Esophagus squamous epithelium (tissue), 5 donors: ENCODE measurements at places on chromosomes 7 and 10. TPM values are rescaled to one million over a fixed set of nuclear protein-coding genes. Genes with fewer than 3 reads are reported as not detected.

- no peaks in the 10 kb centered on the region for H3K36me3 ChIP-seq
- peak overlapping the region; percentile 33 for H3K27ac ChIP-seq
- no peak for DNase-seq
- peaks cover 28% of the 10 kb centered on the region for H3K4me1 ChIP-seq
- no peak overlapping the region for H3K4me3 ChIP-seq
Observed at GRCh38 chr10:58781873-58782488, 269.3 kb downstream of the BICC1 start.

DNA sequence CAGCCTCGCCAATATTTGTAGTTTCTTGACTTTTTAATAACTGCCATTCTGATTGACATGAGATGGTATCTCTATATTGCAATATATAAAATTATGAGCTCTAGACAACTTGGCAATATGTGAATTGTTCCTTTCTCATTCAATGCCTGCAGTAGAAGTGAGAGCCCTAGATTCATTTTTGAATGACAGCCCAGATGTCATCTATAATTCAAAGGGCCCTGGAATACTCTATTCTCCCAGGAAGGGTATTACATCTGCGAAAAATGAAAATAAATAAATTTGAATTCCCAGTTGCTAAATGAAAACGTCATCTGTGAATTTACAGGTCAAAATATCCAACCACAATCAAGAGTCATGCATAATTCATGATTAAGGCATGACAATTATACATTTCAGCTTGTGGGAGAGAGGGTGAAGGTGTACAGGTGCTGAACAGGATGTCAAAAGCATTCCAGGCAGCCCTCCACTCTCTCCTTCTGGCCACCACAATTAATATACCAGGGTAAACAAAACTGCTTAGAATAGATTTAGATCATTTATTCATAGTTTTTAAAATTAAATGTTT, 1147.3 kb downstream of the XPNPEP1 start:
- no peaks in the 10 kb centered on the region for H3K27me3 ChIP-seq
- no peak overlapping the region for H3K4me3 ChIP-seq
- H3K27ac ChIP-seq, result no peak overlapping the region
- H3K36me3 ChIP-seq, result no peaks in the 10 kb centered on the region
- no peak for DNase-seq
- no peaks in the 10 kb centered on the region for H3K4me1 ChIP-seq

GRCh38 chr7:6016653-6016966, 7.5 kb downstream of the AIMP2 start:
- peak overlapping the region; percentile 91 for H3K27ac ChIP-seq
- H3K36me3 ChIP-seq, result peaks cover 10% of the 10 kb centered on the region
- H3K4me3 ChIP-seq, result no peak overlapping the region

- H3K36me3 ChIP-seq, result peaks cover 18% of the 10 kb centered on the region
- H3K27me3 ChIP-seq, result no peaks in the 10 kb centered on the region
- peaks cover 11% of the 10 kb centered on the region for H3K4me1 ChIP-seq
- peak overlapping the region; percentile 86 for H3K27ac ChIP-seq
- DNase-seq, result no peak
- peak overlapping the region; percentile 4 for H3K4me3 ChIP-seq
Observed at GRCh38 chr10:61942604-61943461, 41.3 kb downstream of the ARID5B start.

The NKX2-3 gene
- total RNA-seq, result 0.40 TPM

GRCh38 chr10:62005687-62006086, 104.2 kb downstream of the ARID5B start:
- DNase-seq, result no peak
- H3K27me3 ChIP-seq, result no peaks in the 10 kb centered on the region
- H3K4me3 ChIP-seq, result no peak overlapping the region

DNA sequence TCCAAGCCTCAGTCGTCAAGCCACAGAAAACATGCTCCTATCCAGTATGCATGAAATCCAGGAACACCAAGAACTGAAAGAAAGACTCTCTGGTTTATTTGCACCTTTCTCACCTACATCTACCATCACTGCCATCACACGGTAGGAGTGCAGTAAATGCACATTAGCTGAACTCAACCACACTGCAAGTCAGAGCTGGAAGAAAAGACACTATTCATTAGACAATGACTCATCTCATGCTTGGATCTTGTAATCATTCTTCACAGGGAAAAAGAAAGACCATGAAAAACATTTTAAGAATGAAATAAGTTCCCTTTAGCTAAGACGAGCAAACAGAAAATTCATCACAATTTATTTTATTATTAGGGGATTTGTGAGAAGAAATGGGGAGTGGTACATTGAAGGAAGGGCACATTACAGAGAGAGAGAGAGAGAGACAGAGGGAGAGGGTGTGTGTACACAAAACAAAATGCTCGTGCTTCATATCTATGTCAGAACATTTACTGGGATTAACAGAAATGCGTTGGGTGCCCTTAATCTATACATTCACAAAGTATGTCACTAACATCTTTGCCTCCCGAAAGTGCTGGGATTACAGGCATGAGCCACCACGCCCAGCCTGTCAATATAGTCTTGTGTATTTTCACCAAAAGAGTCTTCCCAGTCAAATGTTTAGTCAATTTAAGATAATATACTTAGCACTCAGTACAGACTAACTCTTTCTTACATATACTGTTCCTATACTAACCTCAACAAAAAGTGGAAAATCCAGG, 324.9 kb downstream of the PARD3 start:
- H3K27me3 ChIP-seq, result no peaks in the 10 kb centered on the region
- no peaks in the 10 kb centered on the region for H3K4me1 ChIP-seq
- H3K27ac ChIP-seq, result peak overlapping the region; percentile 31
- no peaks in the 10 kb centered on the region for H3K36me3 ChIP-seq
- DNase-seq, result no peak

- no peak overlapping the region for H3K4me3 ChIP-seq
- no peak overlapping the region for H3K27ac ChIP-seq
- no peak for DNase-seq
- peaks cover 95% of the 10 kb centered on the region for H3K36me3 ChIP-seq
- H3K27me3 ChIP-seq, result no peaks in the 10 kb centered on the region
Observed at GRCh38 chr7:130037703-130038102, 13.5 kb downstream of the ZC3HC1 start.

DNA sequence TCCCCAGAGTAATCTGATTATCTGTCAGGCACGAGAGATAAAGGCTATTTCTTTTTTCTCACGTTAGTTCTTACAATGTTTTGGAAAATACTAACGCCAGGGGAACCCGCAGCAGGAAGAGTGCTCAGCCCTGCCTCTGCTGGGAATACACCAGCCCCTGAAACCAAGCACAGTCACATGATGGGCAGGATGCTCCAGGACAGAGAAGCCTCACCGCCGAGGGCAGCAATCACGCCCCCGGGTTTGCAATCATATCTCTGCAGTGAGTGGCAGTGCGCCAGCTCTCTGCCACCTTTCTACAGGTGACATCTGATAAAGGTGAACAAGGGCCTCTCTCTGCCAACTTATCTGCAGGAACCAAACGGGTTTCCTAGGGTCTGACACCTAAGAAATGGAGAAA, 39.8 kb downstream of the BRI3 start:
- H3K27ac ChIP-seq, result no peak overlapping the region
- no peaks in the 10 kb centered on the region for H3K27me3 ChIP-seq
- H3K4me3 ChIP-seq, result no peak overlapping the region
- H3K4me1 ChIP-seq, result no peaks in the 10 kb centered on the region
- DNase-seq, result no peak

The CTAGE8 gene
- 4.2 TPM for total RNA-seq

The ENTPD7 gene
- total RNA-seq, result 9.0 TPM

DNA sequence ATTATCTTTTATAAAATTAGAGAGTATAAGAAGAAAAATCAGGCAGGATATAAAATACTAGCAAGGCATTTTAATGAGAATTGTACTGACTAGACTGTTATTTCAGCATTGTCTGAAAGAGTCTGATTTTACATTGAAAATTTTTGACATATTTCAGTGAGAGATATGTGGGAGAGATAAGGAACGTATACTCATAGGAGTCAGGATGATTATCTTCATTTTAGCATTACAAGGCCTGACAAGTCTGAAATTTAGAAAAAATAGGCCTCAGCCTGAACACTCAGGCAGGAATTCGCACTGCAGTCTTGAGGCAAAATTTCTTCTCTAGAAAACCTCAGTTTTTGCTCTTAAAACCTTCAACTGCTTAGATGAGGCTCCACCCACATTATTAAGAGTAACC, 386.0 kb downstream of the HGF start:
- no peaks in the 10 kb centered on the region for H3K36me3 ChIP-seq
- no peaks in the 10 kb centered on the region for H3K4me1 ChIP-seq
- no peak overlapping the region for H3K27ac ChIP-seq
- no peak for DNase-seq
- no peaks in the 10 kb centered on the region for H3K27me3 ChIP-seq

The FOXP2 gene
- 6.7 TPM for total RNA-seq

- peaks cover 3% of the 10 kb centered on the region for H3K36me3 ChIP-seq
- no peak overlapping the region for H3K4me3 ChIP-seq
- H3K27ac ChIP-seq, result no peak overlapping the region
- no peaks in the 10 kb centered on the region for H3K27me3 ChIP-seq
- DNase-seq, result no peak
- peaks cover 2% of the 10 kb centered on the region for H3K4me1 ChIP-seq
Observed at GRCh38 chr7:2151801-2152612, 80.7 kb downstream of the MAD1L1 start.

DNA sequence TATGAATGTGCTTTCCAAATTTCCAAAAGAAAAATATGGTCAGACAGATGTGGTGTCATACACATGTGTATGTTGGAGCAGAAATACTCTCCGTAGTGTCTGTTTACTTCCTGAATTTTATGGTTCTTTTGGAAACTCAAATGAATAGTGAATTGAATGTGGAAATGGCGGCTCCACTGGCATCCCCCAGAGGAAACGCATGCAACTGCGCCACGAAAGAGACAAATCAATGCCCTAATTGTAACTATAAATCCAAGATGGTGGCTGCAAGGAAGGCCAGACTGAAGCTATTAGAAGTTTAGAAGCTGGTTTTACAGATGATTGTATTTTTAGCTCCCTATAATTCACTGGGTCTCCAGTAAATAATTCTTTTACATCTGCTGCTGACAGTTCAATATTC, 246.7 kb downstream of the FGFR2 start:
- no peaks in the 10 kb centered on the region for H3K4me1 ChIP-seq
- no peak overlapping the region for H3K4me3 ChIP-seq
- no peak overlapping the region for H3K27ac ChIP-seq
